Stimulated activated CD4-positive, alpha-beta T cell treated with anti-CD3 and anti-CD28 coated beads, Interleukin-1b, Interleukin-23, amount 100 ng/mL, for 4 hours (primary cell): ENCODE measurements at places on chromosomes 3 and 15.

DNA sequence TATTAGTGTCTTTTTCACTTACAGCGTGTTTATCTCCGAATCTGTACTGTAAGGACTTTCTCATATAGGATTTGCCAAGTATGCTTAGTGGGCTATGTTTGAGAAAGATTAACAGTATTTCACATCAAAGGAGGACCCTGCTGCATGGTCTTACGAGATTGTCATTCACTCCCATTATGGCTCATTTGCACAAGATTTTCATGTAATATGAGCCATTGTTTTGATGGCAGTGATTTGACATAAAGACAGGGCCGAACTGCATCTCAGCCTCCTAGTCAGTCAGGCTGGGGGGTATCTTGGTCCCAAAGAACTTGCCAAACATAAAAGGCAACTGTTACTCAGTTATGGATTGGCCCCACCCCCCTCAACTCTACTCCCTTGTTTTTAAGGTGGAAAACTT, 205.9 kb downstream of the ZIC1 start:
- DNase-seq, result no peak

DNA sequence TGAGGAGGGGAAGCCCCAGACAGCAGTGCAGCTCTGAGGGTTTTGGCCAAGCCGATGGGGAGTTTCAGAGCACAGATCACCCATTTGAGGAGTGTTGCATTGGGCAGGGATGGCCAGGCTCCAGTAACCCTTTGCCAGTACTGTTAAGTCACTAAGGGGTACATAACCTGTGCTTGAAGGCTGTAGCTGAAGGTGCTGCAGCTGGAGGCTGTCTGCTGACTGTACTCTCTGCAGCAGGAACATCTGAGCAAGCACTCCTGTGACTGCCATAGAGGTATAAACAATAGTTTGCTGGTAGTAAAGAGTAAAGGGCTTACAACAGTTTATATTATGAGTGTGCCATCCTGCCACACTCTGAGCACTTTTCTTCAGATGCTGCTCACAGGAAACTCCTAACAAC, 297.8 kb downstream of the EPHA3 start:
- no peak for DNase-seq

- no peak for DNase-seq
These were observed 508.9 kb upstream of the ADAMTS9 start for GRCh38 chr3:65196663-65197062.

- DNase-seq, result no peak
These were observed 1261.6 kb upstream of the GBE1 start for GRCh38 chr3:83023086-83023485.

- DNase-seq, result no peak
These were observed 12.8 kb downstream of the SNAP23 start for GRCh38 chr15:42508263-42508690.

DNA sequence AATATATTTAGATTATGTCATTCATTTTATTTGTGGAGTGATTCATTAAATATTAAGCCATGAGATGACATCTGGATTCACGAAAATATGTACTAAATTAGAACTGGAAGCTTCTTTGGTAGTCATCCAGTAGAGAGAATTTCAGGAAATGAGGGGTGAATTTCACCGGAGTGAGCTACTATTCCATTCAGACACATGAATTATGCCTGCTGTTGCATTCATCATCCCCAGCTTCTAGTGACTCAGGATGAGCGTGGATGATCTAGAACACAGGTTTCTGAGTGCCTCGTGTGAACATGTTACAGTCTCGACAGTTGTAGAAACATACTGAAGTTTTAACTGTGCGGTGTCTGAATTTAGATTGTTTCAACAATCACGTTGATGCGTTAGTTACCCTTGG, 42.9 kb upstream of the GABRG3 start:
- no peak for DNase-seq

- no peak for DNase-seq
These were observed 37.8 kb upstream of the GOLGA6B start for GRCh38 chr15:72616491-72617210.

DNA sequence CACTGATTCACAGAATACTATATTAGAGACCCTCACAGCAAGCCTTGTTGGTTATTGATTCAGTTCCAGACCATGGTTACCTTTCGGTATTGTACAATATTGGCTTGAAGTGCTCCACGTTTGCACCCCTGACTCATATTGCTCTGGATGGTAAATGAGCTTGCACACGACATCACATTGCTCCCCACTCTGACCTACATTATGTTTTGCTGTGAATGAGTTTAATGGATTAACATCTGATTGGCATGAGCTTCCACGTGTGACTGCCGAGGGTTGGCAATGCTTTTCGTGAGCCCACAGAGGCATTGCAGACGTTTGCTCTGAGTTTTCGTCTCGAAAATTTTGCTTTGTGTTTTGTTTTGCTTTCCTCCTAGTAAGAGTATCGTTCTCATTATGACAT, 225.8 kb upstream of the ICE2 start:
- DNase-seq, result no peak

GRCh38 chr3:9206287-9206686, 43.2 kb downstream of the SRGAP3 start:
- no peak for DNase-seq

GRCh38 chr3:15391007-15391406, 36.3 kb downstream of the METTL6 start:
- no peak for DNase-seq

- DNase-seq, result no peak
These were observed 65.3 kb downstream of the IGF1R start for GRCh38 chr15:98713585-98714001.

DNA sequence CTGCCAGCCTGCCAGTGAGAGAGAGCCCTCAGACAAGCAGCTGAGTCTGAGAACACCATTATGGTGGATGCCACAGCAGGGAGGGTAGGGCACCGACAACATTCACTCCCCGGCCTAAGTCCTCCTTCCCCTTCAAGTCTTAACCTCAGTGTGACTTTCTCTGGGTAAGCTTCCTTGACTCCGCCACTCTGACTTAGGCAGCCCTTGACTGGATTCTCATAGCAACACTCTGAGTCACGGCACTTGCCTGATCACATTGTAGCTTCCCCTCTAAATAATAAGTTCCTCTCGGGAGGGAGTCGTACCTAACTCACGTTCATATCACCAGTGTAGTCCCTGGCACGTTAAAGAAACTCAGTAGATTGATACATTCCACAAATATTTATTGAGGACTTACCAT, 180.5 kb downstream of the FOXB1 start:
- no peak for DNase-seq

DNA sequence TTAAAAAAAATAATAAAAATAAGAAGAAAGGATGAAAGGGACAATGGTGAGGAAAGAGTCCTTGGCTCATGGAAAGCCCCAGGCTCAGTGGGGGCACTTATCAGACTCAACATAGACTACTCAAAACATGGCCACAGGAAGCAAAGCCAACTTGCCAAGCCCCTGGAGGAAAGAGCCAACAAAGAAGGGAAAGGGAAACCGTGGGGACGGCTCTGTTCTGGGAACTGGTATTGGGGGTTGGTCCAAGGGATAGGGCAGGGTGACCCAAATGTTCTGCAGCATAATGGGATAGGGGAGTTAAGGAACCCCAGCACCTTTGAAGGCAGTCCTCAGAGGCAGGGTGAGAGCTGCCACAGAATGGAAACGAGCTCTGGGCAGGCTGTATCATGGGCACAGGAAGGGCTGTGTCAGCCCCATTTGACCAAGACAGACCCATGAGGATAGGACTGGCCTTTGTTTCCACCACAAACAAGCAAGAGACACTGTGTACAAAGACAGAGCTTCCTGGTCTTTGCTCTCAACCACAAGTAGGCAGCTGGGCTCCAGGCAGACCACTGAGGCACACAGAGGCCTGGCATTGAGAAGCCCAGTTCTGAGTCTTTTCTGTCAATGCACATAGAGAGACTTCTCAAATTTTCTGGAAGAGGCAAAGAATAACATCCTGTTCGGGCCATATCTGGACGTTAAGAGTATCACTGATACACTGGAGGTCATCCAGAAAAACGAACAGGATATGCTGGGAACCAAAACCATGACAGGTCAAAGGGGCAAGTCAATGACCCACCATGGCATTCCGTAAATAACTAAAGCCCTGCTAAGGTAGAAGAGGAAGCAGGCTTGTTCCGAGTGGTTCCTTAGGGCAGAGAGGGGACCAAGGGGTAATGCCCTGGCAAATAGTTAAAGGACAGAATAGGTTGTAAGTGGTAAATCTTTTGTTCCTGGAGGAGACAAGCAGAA, 10.6 kb upstream of the SEMA7A start:
- no peak for DNase-seq

DNA sequence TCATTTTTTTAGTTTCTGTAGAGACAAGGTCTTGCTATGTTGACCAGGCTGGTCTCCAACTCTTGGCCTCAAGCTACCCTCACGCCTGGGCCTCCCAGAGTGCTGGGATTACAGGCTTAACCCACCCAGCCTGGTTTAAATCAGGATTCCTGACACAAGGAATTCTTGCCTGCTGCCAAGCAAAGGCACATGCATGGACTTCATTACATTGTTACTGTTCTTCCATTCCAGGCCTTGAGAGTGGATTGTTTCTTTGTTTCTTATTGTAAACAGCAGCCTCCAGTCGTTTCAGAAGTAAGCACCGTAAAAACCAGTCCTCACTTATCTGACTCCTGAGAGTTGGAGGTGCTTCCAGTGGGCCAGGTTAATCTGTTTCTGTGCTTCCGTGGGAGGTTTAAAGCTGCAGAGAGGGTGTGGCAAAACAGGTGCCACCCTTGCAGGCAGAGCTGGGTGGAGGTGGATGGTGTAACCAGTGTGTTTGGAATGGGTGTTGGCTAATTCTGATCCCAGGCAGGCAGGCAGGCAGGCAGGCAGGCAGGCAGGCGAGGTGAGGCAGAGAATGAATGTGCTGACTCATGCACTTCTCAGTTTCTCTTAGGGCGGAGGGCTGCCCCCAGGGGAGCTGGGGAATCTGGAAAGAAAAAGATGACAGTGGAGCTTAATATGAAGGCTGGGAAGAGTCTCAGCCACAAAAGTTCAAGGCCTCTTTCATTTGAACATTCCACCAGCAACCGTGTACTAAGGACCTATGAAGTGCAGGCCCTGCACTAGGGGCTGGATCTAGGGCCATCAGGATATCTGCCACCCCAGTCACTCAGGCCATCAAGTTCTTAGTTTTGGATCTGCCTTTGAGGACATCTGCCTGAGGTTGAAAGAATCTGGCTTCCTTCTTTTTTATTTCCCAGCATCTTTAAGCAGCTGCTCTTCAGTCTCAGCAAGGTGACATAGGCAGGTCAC, 37.0 kb upstream of the CDCP1 start:
- DNase-seq, result no peak

DNA sequence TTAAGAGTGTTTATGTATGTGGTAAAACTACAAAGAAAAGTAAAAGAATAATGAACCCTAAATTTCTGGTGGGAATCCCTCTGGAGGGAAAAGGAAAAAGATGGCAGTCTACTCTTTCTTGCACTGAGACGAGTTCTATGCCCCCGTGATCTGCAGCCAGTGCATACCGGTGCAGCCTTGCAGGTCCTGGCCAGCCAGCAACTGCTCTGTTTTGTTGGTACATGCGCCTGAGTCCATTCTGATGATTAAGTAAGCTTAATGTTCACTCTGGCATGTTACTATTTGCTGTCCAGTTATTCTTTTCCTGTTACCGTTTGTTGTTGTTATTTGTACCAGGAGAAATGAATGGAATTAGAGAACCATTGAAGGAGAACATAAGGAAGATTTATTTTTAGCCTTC, 95.1 kb upstream of the TMC3 start:
- no peak for DNase-seq

GRCh38 chr3:29092348-29092747, 188.5 kb upstream of the RBMS3 start:
- DNase-seq, result no peak
